ENCODE measurements at places on chromosomes 12 and 14.
A peak's percentile ranks its signal among the peaks of the same experiment; 100 is the strongest.

GRCh38 chr12:66495709-66496108 lies 183.2 kb downstream of the GRIP1 start:
- DNase-seq, result no peak

GRCh38 chr12:14896521-14897169 lies 11.0 kb upstream of the MGP start:
- DNase-seq, result no peak

GRCh38 chr14:62015243-62015642 lies 253.0 kb downstream of the SNAPC1 start:
- DNase-seq, result no peak

GRCh38 chr14:71824816-71825215 lies 107.4 kb upstream of the RGS6 start:
- DNase-seq, result no peak

GRCh38 chr14:103059556-103059955 lies 2.2 kb upstream of the CDC42BPB start:
- DNase-seq, result no peak

DNA sequence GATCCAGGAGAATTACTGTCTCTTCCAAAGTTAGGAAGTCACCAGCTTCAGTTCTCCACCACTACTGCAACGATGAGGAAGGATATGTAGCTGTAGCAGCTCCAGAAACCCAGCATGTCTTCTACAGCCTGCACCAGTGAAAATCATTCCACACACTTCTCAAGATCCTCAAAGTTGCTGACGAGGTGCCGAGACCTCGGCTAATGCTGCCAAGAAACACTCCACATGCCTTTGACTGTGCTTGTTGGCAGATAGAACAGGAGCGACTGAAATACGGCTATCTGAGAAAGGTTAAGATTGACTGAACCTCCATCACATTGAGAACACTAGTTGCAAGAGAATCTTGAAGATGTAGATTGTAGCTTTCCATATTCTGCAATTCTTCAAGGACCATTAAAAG lies 241.9 kb downstream of the PPFIA2 start:
- DNase-seq, result no peak

GRCh38 chr12:67592228-67593011 lies 56.1 kb upstream of the DYRK2 start:
- peak; percentile 4 for DNase-seq

DNA sequence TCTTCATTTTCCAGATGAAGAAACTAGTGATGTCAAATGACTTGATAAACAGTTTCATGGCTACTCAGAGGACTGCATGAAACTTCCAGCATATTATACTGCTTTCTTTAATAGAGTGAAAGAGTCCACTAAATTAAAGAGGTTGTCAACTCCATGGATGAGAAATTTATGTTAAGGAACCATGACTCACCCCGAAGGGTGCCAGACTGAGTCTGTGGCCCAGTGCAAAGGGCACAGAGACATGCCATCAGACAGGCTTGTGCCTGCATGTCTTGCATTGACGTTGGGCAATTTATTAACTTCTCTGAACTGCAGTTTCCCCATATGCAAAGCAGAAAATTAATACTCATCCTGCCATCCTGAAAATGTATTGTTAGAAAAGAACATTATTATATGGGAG lies 382.4 kb downstream of the APAF1 start:
- DNase-seq, result no peak

DNA sequence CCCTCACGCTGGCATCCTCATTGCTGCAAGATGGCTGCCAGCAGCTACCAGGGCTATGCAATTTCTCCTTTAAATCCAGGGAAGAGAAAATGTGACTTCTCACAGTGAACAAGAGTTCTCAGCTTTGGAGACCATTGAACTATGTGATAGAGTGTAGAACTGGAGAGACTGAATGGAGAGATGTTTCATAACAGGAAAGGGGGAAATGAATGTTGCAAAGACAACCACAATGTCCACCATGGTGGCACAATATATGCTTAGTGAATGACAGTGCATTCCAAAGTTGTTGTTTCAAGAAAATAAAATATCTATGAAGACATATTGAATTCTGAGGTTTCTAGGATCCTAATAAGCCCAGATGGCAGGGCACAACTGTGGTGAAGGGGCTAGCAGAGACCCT lies 13.2 kb upstream of the COCH start:
- no peak for DNase-seq

DNA sequence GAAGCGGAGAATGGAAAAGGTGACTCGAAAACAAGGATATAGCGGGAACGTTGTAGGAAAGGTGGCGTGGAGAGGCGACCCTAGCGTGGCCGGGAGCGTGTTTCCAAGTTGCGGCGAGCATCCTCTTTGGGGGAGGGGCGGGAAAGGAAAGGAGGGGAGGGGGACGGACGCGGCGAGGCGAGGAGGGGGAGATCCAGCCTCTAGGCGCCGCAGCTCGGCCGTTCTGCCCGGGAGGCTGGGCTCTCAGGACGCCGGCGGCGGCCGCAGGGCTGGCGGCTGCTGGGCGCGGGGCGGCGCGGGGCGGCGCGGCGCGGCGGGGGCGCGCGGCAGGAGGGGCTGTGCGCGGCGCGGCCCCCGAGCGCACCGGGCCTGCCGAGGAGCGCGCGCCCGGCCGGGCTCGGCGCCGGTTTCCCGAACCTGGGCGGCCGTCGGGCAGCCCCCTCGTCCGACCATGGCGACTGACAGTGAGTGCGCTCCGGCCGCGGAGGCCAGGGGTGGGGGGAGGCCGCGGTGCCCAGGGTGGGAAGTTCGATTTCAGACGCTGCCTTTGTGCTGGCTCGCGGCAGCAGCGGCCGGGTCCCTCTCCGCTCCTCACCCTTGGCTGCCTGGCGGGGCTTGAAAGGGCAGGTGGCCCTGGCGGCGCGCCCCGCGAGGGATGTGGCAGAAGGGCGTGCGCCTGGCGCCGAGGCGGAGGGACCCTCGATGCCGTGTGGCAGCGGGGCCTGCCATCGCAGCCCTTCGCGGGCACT lies 50.3 kb downstream of the SNAPC1 start:
- DNase-seq, result peak; percentile 13

DNA sequence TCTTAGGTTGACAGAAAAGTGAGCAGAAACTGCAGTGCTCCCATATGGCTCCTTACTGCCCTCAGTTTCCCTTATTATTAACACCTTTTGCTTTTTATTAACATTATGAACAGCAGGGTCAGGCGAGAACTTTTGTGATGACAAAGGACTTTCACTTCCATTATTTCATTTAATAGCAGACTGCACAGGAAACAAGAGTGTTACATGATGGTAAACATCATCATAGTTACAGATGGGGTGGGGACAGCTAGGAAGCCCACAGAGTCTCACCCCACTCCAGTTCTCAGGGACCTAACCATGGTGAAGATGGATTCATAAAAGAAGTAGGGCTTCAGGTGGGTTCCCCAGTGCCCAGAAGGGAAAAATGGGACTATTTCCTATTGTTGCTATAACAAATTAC lies 110.1 kb upstream of the PELI2 start:
- DNase-seq, result no peak

DNA sequence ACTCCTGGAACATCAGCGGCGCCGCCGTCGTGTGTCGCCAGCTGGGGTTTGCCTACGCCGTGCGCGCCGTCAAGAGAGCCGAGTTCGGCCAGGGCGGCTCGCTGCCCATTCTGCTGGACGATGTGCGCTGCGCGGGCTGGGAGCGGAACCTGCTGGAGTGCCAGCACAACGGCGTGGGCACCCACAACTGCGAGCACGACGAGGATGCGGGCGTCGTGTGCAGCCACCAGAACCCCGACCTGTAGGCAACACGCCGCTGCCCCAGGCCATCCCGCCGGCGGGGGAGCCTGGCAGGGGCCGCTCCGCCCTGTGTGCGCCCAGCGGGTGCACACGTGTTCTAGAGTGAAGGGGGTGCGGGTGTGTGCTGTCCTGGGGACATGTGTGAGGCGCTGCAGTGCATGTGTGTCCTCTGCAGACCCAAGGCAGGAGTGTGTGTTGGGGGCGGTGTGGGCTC lies 8.7 kb upstream of the CYP46A1 start:
- DNase-seq, result no peak

GRCh38 chr12:56143217-56143616 lies 9.2 kb upstream of the MYL6B start:
- no peak for DNase-seq

DNA sequence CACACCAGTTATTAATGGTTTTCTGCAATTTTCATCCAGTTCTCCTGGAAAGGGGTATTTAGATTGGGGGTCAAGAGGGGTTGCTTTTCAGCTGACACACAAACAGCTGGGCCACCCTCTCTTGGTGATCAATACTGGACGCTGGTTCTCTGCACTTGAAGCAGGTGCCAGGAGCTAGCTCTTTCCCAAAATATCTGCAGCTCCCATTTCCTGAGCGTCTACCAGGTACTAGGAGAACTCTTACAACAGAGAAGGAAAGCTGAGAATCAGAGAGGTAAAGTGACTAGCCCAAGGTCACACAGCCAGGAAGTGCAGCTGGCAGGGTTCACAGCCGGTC lies 1.2 kb downstream of the TESC start:
- DNase-seq, result no peak

DNA sequence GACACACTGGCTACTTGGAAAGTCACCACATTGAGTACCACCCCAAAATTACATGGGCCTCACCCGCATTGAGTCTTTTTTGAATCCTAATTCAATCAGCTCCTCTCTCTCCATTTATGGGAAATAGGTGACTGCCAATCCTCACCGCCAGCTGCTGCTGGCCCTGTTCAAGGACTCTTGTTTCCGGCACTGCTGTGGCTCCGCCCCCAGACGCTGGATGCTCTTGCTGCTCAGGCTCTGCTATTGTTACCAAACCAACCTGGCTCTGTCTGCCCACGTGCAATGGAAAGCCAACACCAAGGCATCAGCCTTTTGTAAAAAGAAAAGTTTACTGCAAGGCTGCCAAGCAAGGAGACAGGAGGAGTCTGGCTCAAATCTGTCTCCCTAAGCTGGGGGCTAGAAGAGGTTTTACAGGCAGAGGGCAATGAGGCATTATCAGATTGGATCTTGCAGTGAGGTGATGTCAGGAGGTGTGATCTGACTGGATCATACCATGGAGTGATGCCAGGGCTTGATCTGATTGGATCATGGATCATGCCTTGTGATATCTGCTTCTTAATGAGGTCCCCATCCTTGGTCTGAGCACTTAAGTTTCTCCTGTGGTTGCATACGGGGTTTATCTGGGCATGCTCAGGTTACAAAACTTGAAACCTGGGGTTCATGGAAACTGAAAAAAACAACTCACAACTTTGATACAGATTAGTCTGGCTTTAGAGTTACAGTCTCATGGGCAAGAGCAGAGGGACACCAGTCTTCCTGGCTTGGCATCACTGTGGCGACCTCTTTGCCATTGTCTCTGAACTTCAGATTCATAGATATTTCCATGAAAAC lies 117.1 kb upstream of the SLC35F4 start:
- DNase-seq, result no peak

- DNase-seq, result no peak
Measured at GRCh38 chr14:50726372-50727107, 58.4 kb upstream of the SAV1 start.

DNA sequence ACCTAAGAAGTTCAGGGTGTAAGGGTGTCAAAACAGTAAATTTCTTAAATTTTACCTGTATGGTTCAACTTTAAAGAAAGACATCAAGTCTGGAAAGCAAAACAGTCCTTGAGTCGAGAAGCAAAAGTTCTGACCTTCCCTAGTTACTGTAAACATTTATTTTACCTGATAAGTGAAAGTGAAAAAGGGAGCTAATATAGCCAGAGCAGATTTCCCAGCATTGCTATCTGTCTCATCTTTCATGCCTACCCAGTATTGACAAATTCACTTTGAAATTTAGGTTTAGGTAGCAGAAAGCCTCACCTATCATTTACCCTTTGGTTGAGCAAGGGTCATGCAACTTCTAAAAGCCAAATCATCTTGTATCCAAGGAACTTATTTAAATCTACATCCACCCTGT lies 24.5 kb downstream of the SLC38A4 start:
- no peak for DNase-seq

- no peak for DNase-seq
Measured at GRCh38 chr12:127145929-127146789, 1120.8 kb upstream of the TMEM132C start.

DNA sequence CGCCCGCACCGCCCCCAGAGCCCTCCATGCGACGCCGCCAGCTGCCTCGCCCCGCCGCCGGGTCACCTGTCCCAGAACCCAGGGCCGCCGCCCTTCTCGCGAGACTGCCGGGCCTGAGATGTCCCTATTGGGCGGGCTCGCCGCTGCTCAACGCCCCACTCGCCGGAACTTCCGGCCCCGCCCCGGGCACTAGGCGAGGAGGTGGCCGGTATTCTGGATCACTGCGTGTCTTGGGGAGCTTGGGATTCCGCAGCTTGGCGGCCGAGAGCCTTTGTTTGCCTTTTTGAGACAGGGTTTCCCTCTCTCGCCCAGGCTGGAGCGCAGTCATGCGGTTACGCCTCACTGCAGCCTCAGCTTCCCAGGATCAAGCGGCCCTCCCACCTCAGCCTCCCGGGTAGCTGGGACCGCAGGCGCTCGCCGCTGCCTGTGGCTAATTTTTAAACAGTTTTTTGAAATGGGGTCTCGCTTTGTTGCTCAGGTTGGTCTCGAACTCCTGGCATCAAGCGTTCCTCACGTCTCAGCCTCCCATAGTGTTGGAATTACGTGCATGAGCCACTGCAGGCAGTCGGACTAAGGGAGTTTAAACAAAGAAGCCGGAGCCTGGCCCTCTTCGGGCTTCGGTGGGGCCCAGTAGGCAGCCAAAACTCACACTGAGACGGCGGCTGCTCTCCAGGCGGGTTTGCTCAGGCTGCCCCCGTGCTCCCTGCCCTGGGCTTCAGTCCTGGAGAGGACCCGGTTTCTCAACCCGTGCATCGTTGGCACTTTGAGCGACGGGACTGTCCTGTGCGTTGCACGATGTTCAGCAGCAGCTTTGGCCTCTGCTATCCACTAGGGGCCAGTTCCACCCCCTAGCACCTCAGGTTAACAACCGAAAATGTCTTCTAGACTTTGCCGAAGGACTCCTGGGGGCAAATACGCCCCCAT lies at the start of gene SLC15A4:
Gene SLC15A4, minus strand, starts transcription at position 43 of the 924 bp plus-strand sequence. Its CDS starts 15 bp downstream, at position 28.
- DNase-seq, result peak; percentile 71

GRCh38 chr14:32571995-32572866 lies 243.1 kb downstream of the AKAP6 start:
- DNase-seq, result no peak

- no peak for DNase-seq
Measured at GRCh38 chr14:83988275-83988674, 1541.7 kb upstream of the FLRT2 start.

GRCh38 chr12:128098730-128099129 lies 168.2 kb upstream of the TMEM132C start:
- no peak for DNase-seq

DNA sequence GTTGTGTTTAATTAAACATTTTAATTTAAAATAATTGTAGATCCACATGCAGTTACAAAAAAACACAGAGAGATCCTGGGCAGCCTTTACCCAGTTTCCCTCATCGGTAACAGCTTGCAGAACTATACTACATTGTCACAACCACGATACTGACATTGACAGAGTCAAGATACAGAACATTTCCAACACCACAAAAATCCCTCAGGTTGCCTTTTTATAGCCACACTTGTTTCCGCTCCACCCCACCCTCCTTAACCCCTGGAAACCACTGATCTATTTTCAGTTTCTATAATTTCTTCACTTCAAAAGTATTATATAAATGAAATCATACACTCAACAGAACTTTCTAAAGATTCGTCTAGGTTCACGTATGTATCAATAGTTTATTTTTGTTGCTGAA lies 458.8 kb upstream of the SOX5 start:
- DNase-seq, result no peak
